Activated CD4-positive, CD25-positive, alpha-beta regulatory T cell treated with anti-CD3 and anti-CD28 coated beads, Interleukin-2, amount 50 U/mL, for 16 hours (primary cell): ENCODE measurements at places on chromosomes 7 and 10.

GRCh38 chr7:55532150-55532917 is 40.0 kb downstream of the VOPP1 start:
- no peak for DNase-seq

- DNase-seq = no peak
Observed at GRCh38 chr10:116699049-116699448, 43.3 kb downstream of the HSPA12A start.

DNA sequence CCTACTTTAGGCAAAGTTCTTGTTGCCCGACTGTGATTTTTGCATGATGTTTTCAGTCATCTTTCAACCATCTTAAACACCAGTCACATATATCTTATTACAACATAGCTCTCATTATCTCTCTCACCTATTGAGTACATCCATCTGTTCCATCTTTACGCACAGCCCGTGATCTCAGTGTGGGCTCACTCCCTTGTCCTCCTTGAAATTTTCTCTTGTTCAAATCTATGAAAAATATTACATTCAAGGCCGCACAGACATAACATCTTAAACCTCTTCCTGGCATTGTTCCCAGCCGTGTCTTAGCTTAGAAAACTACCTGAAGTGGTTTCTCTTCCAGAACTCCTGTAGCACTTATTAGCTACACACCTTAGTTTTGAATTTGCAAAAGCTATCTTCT is 32.6 kb downstream of the NET1 start:
- DNase-seq = no peak

- DNase-seq = no peak
Observed at GRCh38 chr7:24971333-24972165, 8.4 kb downstream of the OSBPL3 start.

- no peak for DNase-seq
Observed at GRCh38 chr7:129381710-129382484, 52.3 kb upstream of the STRIP2 start.

DNA sequence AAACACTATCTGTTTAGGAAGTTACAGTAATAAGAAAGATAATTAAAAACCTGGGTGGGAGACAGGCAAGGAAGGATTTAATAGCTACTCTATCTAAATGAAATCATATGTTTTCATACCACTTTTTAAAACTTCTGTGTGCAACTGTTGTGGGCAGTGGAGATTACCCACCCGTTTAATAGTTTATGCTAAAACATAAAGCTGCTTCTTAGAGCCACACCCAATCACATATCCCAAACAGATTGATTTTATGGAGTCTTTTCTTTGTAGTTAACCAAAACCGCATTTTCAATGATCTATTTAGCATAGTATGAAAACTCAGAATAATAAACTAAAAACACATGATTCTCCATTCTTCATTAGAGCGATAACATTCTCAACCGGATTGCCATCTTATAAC is 304.1 kb downstream of the AGMO start:
- DNase-seq = no peak

- no peak for DNase-seq
Observed at GRCh38 chr7:132450188-132450587, 126.1 kb downstream of the PLXNA4 start.

DNA sequence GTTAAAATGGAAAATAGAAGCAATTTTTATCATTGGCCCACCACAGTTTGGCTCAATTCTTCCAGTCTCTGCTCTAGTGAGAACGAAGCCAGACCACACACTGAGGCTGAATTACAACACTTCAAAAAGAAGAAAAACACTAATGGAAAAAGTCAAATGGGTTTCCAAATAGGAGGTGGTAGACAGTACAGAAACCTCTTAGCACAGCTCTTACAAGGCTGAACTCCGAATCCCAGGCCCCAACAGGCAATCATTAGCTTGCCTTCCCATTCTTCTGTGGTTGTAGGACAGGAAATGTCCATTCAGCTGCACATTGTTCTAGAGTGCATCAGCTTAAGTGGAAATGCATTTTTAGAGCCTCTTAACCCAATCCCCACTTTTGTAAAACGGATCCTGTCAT is 115.1 kb upstream of the MEOX2 start:
- no peak for DNase-seq

- DNase-seq = no peak
Observed at GRCh38 chr7:37394158-37394557, 54.5 kb downstream of the ELMO1 start.

DNA sequence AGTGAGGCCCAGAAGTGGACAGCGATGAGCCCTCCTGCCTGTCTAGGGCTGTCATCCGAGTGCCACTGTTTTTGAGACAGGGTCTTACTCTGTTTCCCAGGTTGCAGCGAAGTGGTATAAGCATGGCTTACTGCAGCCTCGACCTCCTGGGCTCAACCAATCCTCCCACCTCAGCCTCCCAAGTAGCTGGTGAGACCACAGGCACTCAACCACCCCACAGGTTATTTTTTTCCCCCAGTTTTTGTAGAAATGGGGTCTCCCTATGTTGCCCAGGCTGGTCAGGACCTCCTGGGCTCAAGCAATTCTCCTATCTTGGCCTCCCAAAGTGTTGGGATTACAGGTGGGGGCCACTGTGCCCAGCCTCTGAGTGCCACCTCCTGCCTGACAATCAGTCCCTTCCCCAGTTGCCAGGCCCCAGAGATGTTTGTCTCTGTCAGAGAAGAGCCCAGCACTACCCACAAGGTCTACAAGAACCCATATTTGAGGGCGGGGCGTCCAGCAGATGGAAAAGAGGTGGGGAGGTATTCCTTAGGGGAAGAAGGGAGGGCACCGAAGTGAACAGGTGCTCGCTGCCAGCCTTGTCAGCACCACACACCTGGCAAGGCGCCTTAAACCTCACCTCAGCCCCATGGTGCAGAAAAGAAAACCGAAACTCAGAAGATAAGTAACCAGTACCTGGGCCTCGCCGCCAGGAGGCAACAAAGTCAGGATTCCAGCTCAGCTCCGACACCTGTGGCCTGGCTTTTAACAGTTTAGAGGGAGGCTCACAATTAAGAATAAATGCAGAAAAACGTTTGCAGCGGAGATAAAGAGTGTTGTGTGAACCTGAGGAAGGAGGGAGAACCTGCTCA is 77.4 kb upstream of the ANLN start:
- no peak for DNase-seq

GRCh38 chr10:107280293-107280692 is 115.8 kb upstream of the SORCS1 start:
- no peak for DNase-seq

DNA sequence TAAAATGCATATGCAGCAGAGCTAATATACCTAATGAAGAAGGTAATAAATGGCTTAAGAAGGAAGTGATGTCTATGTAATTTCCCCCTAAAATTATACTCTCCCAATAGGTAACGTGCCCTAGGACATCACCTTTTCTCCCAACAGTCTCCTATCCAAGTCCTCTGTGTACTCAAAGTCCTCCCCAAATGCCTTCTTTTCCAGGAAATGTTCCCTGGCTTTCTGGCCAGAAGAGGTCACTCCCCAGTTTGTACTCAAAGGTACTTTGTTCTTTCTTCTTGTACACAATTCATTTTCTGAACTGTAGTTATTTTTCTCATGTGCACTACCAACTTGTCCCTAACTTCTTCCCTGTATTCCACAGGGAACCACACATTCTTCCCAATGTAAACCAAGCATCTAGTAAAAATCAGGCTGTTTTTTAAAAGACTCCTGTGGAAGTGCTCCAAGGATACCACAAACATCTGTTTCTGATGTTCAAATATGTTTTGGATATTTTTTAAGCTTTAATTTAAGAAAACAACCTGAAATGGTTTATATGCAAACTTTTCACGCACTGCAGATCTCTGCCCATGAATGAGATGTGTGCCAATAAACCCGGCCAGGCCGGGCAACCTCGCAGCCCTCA is 262.3 kb upstream of the KLF14 start:
- no peak for DNase-seq

DNA sequence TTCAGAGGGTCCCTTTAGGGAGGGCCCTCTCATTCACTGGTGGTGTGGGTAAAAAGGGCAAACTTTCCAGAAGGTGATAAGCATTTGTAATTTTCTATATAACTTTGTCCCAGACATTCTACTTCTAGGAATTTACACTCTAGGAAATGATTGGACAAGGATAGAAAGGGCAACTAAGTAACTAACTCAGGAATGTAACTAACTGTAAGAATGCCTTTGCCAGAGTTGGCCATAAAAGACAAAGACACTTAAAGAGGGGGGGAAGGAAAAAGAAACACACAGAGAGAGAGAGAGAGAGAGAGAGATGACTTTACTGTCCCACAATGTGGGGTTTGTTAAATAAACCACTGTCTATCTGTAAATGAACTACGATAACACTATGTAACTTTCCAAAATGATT is 38.5 kb upstream of the ITPRID1 start:
- DNase-seq = no peak

DNA sequence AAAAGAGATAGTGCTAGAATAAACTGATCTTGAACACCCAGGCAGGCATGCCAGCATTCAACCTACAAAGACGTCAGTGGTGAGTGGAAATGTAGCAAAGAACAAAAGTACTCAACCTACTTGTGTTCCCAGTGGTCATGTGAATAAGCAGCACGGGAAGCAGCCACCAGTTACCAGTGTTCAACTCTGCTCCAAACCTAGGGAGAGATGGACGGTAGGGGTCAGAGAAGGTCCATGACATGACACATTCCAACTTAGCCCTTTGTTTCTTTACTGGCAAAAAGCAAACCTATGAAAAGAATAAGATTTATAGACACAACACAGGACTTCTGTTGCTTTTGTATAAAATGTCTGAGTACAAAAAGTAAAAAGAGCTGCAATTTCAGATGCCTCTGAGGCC is 511.4 kb downstream of the XPNPEP1 start:
- DNase-seq = no peak

GRCh38 chr7:96300502-96300901 is 21.4 kb downstream of the SLC25A13 start:
- no peak for DNase-seq

DNA sequence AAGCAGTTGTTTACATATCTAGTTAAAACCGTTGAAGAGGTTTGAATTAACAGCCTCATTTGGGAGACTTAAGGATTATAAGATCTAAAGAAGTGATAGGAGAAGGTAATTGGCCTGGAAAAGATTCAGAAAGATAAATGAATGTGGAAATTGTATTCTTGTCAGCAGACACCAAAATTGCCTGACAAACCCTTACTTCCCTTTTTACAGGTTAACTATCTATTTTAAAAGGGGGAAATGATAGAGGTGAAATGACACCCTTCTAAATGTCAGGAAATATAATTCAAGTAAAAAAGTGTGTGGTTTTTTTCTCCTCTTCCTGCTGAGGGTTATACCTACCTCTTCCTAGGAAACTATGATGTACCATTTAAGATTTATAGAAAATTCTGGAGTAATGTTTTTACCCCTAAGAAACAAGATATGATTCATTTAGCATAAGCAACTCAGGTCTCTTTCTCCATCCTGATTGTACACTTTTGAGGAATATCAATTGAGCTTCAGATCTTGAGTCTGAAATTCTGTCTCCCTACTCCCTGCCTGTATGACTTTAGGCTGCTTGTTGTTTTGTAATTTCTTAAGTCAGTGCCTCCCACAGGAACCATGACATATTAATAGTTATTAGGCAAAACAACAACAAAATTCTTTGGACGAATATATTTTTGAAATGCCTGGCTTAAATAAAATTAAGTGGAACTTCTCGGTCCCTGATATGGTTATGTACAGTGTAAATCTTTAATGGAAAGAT is 250.4 kb downstream of the RNLS start:
- DNase-seq = no peak

DNA sequence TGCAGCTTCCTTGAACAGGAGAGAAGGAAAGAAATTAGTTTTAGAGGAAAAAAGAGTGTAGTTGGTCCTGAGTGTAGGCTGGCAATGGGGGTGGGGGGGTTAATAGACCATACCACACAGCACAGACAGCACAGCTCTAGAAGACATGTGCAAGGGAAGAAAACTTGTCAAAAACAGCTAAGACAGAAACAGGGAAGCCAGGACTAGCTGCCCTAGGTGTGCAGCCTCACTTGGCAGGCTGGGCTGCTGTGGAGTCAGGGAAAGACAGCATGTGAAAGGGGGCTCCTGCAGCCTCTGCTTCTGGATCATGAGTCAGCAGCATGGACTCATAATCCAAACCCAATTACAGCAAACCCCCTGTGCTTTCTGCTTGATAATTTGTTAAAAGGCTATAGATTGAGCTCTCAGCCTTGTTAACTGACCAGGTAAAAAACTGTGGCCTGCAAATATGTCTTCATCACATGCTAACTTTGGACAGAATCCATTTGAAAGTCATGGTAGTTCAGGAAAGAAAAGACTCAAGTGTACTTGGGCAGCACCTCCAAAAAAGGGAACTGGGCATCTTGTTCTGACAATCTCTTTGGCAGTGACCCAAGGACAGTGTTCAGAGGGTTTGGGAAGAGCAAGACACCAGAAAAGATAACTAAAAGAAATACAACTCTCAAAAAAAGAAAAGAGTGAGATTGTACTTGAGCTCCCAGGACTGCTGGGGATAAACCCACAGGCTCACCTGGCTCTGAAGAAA is 142.2 kb upstream of the VWC2 start:
- no peak for DNase-seq

- no peak for DNase-seq
Observed at GRCh38 chr7:92205987-92206386, 27.0 kb upstream of the LRRD1 start.

DNA sequence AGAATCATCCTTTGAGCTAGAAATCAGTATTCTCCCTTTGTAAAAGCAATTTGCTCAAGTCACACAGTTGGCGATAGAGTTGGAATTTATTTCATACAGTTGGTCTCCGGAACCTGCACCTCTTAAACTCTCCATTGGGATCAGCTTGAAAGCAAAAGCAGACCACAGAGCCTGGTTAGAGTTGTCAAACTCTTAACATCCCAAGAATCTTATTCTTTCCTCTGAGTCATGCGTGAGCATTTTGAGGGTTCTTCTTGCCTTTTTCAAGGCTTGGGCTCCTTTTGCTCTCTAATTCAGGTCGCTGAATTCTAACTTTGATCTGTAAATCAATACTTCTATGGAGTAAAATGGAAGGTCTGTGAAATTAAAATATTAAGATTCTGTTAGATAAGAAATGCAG is 19.6 kb upstream of the SCIN start:
- no peak for DNase-seq

DNA sequence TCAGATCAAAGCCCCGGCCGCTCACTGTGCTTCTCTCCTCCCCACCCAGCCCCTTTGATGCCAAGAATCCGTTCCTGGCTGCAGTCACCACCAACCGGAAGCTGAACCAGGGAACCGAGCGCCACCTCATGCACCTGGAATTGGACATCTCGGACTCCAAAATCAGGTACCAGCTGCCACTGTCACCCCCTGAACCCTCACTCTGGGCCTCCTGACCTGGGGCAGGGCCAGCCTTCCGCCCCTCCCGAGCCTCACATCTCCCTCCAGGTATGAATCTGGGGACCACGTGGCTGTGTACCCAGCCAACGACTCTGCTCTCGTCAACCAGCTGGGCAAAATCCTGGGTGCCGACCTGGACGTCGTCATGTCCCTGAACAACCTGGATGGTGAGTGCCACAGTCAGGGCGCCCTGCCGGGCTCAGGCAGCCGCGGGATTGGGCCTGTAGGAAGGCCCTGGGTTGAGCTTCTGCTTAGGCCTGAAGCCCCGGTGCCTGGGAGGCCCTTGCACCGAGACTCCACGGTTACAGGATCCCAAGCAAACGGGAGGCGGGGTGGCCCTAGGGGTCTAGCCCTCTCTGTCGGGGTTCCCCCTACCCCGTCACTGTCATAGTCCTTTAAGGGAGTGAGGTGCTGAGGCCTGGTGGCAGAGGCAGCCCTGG is 10.8 kb downstream of the TMEM120A start:
- no peak for DNase-seq

- DNase-seq = no peak
Observed at GRCh38 chr7:72490301-72490700, 78.2 kb upstream of the CALN1 start.
